Sigmoid colon (tissue), 7 donors: ENCODE measurements at places on chromosomes 5 and 9. TPM values are rescaled to one million over a fixed set of nuclear protein-coding genes. Genes with fewer than 3 reads are reported as not detected.

The ARL14EPL gene
- not detected for total RNA-seq

The IL5 gene
- not detected for total RNA-seq

DNA sequence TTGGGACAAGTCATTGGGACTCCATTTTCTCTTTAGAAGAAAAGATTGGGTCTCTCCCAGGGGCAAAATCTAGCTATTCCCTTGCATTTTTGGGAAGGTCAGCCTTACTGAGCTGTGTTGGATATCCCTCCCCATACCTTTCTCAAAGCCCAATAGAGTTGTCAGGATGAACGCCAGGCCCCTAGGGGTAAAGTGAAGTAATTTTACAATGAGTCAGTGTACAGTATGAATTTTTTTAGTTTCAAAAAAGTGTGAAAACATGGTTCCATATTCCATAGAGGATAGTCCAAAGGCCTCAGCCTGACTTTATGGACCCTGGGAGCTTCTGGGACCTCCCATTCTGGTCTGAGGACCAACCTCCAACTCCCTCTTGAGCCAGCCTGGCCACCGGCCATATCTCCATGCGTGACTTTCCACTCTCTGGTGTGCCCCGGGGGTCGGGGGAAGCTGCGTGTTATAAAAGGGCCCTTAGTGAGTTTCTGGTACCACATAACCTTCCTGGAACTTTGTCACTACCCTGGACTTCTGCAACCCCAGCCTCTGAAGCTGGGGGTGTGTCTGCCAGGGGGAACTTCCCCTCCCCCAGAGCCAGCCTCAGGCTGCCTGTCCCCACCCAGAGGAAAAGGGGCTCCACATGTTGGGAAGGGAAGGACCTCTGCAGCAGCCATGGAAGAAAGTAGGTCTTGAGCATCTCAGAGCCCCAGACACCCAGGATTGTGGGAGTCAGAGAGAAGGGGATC, 52.4 kb upstream of the SYNPO start:
- DNase-seq: peak; percentile 54

DNA sequence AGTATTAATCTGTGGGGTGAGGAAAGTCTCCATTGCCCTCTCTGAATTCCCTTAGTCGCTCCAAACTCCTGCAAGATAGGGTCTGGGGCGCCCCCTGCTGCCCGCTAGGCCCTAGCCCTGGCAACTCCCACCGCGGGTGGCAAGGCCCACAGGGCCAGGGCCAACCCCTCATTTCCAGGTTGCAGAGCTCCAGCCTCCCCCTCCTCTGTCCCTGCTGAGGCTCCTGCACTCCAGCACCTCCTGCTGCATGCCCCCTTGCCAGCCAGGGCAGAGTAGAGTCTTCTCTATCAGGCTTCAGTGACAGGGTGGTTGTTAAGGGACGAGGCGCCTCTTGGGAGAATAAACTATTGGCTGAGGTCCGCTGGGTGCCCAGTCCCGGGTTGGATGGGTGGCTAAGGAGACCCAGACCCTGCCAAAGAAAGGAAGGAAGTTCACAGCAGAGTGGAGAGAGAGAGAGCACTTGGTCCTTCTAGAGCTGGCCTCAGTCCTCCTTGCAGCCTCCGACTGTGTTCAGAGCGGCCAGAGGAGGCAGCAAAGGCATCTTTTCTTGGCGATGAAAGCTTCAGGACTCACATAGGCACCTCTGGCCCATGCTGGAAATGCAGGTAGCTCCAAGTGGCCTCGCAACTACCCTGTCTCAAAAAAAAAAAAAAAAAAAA, 45.6 kb downstream of the SAR1B start:
- DNase-seq: peak; percentile 87

DNA sequence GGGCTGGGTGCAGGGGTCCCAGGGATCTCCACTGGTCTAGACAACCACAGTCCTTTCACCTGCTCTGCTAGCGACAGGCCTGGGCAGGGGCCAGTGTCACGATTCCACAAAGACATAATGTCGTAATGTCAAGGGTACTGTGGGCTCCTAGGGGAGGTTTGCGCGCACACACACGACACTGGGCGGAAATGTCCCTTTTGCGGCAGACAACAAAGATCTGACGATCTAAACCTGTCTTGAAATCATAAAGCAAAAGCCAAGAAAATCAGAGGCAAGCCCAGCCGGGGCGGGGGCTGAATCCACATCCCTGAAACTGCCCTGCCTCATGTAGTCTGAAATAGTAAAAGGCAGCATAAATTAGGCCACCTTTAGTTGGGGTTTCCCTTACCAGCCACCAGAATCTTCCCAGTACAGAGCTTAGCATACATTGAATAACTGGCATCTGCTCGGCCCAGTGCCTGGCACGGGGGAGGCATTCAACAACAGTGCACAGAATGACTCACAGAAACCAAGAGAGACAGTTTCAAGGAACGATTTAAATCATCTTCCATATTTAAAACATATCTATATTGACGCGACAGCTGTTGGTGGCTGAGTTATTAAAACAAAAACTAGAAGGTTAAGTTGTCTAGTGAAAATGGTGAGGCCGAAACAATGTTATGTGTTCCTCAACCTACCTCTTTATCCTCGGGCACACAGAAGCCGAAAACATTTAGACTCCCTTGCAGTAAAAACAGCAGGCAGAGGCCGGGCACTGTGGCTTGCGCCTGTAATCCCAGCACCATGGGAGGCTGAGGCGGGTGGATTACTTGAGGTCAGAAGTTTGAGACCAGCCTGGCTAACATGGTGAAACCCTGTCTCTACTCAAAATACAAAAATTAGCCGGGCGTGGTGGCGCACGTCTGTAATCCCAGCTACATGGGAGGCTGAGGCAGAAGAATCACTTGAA, 151.0 kb downstream of the MYO10 start:
- no peak for DNase-seq
